ENCODE measurements at places on chromosomes 7 and 10. TPM values are rescaled to one million over a fixed set of nuclear protein-coding genes. Genes with fewer than 3 reads are reported as not detected.

Gene CHRM2
- polyA plus RNA-seq: not detected

- H3K36me3 ChIP-seq: no peaks in the 10 kb centered on the region
- no peak for DNase-seq
- no peak overlapping the region for H3K4me3 ChIP-seq
- H3K27ac ChIP-seq: no peak overlapping the region
These were observed 123.2 kb upstream of the RAB18 start for GRCh38 chr10:27380929-27381358.

Gene NKX1-2
- not detected for polyA plus RNA-seq

DNA sequence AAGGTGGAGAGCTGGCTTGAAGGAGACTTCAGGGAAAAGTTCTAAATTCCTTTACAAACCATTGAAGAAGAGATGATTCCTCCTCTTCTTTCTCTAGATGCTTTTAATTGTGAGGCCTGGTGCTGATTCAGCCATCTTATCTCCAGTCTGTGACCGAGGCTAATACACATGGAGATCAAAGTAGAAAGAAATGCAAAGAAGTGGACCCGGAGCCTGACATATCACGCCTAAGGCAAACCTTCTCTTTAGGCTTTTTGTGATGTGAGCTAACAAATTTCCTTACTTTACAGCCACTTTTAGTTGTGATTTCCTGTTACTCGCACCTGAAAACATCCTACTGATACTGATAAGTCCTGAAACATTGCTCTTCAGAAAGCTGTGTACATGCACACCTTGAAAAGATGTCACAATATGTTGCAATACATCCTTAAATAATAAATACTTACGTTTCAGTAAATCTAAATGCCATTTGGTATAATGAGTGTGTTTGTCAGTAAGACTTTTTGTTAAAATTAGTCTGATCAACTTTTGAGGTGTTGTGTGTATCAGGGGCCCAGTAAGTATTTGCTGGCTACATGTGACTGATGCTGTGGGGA lies 192.4 kb downstream of the BAMBI start:
- H3K36me3 ChIP-seq: no peaks in the 10 kb centered on the region
- no peak overlapping the region for H3K4me3 ChIP-seq
- DNase-seq: no peak
- H3K4me1 ChIP-seq: no peaks in the 10 kb centered on the region

DNA sequence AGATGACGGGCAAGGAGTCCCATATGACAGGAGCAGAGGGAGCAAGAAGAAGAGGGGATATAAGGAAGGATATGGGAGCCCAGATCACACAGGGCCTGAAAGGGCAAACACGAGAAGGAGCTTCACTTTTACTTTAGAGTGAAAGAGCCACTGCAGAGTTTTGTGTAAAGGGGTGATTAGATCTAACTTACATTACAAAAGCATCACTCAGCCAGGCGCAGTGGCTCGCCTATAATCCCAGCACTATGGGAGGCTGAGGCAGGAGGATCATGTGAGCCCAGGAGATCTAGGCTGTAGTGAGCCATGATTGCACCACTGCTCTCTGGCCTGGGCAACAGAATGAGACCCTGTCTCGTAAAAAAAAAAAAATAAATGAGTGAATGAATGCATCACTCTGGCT lies 91.1 kb downstream of the MPP7 start:
- H3K4me3 ChIP-seq: no peak overlapping the region
- H3K4me1 ChIP-seq: no peaks in the 10 kb centered on the region
- no peaks in the 10 kb centered on the region for H3K36me3 ChIP-seq
- DNase-seq: no peak
- H3K27ac ChIP-seq: no peak overlapping the region

All from naive B cell (primary cell).